Stimulated activated CD4-positive, alpha-beta T cell treated with anti-CD3 and anti-CD28 coated beads, TNF-alpha, amount 100 ng/mL, for 1 hour (primary cell): ENCODE measurements at places on chromosomes 6 and 20.

- no peak for DNase-seq
These were observed 27.1 kb downstream of the ADNP start for GRCh38 chr20:50904067-50904570.

DNA sequence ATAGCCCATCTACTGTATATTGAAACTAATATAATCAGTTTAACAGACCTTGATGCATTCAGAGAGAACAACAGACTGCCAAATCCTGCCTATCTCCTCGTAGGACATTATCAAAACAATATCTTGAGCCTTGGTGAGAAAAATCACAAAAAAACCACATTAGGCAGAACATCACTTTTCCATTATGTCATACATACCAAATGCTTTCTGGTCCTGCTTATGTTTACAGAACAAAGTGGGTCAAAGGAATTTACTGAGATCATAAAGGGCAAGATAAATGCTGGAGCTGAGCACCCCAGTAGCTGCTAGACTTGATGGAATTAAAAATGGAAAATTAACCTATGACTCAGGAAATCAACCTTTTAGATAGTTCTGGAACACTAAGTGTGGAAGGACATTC lies 195.3 kb upstream of the KCNK16 start:
- DNase-seq, result no peak

- DNase-seq, result no peak
These were observed 950 bp downstream of the KCTD20 start for GRCh38 chr6:36443471-36444428.

DNA sequence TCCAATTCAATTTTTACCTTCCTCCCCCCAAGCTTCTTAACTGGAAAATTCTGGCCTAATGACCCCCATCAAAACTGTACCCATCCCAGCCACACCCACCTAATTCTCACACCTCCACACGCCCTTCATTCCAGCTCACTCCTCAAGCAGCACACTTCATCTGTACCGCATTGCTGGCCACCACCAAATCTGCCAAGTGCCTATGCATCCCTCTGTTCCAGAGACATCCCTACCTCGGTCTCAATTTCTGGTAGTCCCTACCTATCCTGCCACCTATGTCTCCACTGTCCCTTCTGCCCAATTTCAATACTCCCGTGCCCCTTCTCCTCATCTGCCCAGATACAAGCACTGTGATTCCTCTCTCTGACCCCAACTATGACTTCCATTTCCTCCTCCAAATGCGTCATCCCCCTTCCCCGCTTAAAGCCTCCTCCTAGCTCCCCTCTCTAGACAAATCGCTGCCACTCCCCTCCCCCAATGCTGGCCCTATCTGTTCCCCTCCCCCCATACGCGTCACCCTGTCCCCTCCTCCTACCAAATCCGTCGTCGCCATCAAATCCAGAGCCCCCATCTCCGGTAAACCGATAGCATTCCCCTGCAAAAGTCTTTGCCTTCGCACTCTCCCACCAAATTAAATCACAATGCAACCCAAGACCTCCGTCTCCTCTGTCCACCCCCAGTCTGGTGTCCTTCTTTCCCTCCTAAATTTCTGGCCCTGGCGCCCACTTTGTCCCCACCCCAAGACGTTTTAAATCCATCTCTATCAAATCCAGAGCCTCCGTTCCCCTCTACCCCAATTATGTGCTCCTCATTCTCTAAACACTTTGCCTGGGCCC lies 1.2 kb downstream of the MTCH1 start:
- no peak for DNase-seq

DNA sequence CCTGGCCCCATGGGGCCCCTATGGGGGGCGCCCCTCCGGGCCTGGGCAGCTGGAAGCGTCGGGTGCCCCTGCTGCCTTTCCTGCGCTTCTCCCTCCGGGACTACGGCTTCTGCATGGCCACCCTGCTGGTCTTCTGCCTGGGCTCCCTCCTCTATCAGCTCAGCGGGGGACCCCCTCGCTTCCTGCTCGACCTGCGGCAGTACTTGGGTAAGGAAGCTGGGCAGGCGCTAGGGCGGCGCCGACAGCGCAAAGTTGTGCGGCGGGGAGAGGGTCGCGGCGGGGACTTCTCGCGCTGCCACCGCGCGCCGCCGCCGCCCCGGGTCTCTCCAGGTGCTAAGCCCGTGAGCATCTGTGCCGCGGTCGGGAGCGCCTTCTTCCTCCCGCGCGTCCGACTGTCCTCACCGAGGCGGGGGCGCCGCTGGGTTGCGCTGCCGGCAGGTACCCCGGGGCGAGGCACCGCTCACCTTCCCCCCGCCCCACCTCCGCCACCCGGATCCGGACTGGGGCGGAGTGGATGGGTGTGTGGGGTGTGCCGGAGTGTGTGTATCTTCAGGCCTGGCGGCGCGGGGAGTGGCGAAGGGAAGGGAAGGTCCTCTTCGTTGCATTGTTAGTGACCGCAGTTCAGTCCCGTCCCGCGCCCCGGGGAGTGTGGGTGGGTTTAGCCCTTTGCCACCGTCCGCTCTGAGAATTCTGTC lies 788 bp downstream of the UST start:
- DNase-seq, result no peak

DNA sequence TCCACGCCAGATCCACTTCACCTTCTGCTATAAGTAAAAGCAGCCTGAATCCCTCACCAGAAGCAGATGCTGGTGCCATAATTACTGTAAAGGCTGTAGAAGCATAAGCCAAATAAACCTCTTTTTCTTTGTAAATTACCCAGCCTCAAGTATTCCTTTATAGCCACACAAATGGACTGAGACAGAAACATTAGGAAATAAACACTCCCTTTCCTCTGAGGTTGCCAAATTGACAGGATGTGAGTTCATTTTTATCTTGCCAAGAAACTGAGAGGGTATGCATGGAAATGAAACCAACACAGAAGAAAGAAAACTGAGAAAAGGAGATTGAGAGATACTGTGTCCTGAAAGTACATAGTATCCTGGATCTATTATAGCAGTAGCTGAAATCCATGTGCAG lies 481.2 kb downstream of the HAO1 start:
- no peak for DNase-seq

DNA sequence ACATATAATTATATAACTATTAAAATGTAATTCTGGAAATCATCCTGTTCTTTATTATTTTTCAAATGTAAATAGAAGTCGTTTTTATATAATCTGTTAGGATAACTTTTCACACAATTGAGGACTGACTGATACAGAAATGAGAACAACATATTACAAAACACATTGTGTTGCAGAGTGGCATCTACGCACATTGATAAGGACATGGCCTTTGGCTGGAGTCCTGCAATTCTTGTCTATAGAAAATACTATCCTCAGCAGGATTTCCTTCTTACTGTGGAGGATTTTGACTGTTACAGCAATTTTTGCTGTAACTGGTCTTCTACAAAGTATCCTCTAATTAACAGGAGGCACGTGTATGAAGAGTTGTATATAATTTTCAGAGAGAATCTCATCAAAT lies 19.8 kb downstream of the SH3BGRL2 start:
- no peak for DNase-seq

GRCh38 chr6:9499709-9500108 lies 915.2 kb downstream of the TFAP2A start:
- no peak for DNase-seq

DNA sequence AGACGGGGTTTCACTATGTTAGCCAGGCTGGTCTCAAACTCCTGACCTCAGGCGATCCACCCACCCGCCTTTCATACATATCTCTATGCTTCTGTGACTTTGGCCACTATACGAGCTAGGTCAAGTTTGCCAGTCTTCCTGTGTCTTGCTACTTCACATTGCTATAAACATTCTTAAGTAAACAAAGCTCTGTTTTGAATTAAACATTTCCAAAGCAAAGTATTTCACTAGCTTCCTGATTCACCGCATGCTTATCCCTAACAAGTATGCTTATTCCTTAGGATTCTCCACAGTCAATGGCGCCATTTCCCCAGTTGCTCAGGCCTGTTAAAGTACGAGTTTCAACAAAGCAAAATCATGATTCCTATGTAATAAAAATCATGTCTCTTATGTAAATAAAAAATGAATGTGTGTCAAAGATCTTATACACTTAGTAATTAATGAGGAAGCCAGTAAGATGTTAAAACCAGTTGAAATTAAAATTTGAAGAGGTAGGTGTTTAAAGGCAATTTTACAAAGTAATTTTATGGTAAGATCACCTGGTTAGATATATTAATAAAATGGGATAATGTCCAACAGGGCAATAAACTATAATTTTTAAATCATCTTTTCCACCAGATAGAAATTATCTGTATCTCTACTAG lies 88.5 kb downstream of the PRKN start:
- no peak for DNase-seq

- no peak for DNase-seq
These were observed 148.2 kb upstream of the PREP start for GRCh38 chr6:105550955-105551620.

- no peak for DNase-seq
These were observed 25.2 kb downstream of the TRAM2 start for GRCh38 chr6:52551483-52552277.

DNA sequence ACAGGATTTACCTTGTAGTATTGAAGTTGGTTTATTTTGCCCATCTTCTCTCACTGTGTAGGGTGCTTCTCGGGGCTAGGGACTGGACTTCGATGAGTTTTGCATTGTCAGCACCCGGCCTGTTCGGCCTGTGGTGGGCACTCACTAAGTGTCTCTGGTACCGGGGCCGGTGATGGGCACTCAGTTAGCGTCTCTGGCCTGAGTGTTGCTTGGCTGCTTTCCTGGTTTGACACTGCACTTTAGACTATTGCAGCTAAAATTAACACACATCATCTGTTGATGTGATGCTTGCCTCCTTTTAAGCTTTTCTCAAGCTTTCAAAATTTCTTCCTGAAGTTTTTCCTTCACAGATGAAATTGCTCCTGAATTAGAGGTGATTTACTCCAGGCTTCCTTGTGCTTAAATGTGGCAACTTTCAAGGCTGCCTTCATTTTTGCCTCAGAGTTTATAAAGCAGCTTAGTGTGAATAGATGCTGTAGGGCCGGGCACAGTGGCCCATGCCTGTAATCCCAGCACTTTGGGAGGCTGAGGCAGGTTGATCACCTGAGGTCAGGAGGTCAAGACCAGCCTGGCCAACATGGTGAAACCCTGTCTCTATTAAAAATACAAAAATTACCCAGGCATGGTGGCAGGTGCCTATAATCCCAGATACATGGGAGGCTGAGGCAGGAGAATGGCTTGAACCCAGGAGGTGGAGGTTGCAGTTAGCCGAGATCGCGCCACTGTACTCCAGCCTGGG lies 41.7 kb upstream of the TULP4 start:
- DNase-seq, result no peak

GRCh38 chr6:33021917-33022316 lies 12.5 kb upstream of the HLA-DOA start:
- DNase-seq, result no peak

DNA sequence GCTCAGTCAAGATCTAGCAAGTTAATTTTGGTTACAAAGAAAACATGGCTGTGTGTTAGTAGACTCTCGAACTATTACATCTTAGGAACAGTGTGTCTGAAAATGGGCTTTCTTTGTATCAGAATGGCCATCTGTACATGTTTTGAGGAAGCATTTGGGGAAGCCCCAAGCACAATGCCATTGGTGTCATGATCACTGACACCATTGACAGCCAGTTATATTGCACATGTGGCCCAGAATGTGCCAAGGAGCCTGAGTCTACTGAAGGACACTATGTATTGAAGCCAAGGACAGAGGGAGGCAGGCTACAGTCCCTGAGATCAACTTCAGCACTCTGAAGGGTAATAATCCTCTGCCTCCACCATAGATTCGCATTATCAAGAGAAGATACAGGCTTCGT lies 12.6 kb upstream of the FAM50B start:
- no peak for DNase-seq

- DNase-seq, result no peak
These were observed 222.7 kb upstream of the FOXA2 start for GRCh38 chr20:22807045-22807444.

DNA sequence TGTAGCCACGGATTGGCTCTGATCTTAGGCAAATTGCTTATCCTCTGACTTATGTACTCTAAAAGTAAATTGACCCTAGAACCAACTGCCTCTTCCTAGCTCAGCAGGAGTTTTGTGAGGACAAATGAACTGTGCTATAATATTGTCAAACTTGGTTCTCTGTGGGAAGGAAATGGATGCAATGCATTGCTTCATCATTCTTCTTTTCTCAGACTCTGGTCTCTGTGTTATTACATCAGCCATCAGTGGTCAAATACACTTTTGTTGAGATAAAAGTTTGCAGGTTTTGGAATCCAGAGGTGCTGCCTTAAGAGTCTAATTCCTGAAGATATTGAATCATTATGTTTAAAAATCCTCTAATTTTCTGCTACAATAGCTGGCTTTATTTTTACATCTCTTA lies 64.9 kb downstream of the SLC24A3 start:
- no peak for DNase-seq

DNA sequence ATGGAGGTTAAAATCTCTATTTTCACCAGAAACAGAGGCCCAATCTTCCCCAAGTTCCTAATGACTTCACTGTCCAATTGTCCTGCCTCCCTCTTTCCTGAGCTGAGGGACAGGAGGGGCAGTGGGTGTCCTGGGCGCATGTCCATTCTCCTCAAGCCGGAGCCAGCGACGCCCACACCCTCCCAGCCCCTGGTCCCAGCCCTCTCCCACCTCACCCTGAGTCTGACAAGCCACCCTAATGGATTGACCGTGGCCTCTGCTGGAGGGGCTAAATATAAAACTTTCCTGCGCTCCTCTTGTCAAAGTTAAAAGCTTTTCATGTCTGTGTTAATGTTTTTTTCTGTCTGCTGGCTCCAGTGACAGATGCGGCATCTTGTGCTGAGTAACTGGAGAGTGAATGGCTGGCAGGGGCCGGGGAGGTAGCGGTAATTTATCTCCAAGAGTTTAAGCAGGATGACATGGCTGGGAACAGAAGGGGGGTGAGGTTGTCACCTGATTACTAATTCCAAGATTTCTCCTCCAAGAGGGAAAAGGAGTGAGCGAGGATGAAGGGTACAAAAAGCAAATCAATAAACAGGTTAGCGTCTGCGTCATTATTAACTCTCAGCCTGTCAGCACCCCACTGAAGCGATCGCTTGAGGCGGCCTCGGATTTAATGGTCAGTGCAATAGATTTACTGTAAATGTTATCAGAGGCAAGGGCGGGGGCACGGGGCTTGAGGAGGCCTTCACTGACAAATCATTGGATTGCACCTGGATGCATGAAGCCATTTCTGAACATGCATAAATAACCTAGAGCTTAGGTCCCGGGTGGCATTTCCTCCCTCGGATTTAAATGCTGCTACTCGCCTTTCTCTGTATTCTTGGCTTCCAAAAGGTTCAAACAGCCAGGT lies 118.1 kb upstream of the MAFB start:
- no peak for DNase-seq

DNA sequence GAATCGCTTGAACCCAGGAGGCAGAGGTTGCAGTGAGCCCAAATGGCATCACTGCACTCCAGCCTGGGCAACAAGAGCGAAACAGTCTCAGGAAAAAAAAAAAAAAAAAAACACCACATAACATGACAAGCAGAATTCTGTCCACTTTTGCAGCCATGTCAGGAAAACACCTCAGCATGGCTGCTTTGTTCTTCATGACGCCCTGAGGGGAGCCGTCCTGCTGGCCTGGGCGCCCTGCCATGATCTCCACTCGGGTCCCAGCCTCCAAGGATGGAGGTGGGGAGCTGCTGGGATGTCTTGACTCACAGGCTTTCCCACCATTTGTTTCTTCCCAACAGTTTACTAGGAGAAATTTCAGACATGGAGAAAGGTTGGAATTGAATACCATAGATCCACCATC lies 42.2 kb downstream of the SNX9 start:
- DNase-seq, result no peak

GRCh38 chr6:5525209-5525608 lies 263.9 kb downstream of the FARS2 start:
- no peak for DNase-seq

- no peak for DNase-seq
These were observed 37.1 kb upstream of the UTRN start for GRCh38 chr6:144248003-144248402.

- no peak for DNase-seq
These were observed 4.2 kb downstream of the B3GAT2 start for GRCh38 chr6:70952608-70953165.
